ENCODE measurements at places on chromosomes 7 and 10. TPM values are rescaled to one million over a fixed set of nuclear protein-coding genes. Genes with fewer than 3 reads are reported as not detected.

DNA sequence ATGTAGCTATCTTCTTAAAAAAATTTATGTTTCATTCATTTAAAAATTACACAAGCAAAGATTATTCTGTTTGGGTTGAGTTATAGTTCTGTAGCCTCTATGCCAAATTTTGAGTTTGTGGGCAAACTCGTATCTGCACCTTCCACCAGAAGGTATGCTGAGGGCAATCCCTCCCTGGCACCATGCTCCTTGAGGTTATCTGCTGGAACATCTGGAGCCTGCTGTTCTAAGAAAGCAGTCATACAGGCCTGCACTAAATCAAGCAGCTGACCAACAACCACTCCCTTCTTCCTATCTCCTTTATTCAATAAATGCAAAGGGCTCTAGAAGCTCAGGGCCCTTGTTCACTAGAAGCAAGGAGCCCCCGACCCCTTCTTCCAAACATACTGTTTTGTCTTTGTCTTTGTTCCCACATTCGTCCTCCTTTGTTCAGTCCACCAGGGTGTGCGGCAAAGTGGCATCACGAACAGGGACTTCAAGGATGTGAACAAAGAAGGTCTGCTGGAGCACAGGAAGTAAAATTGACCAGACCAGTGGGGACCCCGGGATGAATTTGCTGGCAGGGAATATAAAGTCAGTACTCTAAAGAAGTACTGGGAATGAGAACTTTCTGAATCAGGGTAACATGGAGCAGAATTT lies 36.4 kb downstream of the OR13A1 start:
- DNase-seq = no peak

DNA sequence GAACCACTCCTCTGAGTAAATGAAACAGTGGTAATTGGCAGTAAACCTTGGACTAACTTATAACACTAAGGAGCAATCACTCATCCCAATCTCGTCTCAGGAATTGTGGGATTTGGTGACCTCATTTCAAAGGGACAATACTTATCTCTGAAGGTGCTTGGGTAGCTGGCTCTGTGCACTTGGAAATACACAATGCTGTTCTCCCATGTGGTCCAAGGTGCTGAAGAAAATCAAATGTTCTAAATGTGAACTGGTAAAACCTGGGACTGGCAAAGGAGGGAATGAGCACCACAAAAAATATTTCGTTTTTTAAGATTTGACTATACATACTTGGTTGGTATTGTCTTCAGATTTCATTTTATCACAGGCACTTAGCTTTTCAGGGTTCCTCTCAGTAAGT lies 1193.0 kb downstream of the SORCS1 start:
- DNase-seq = no peak

DNA sequence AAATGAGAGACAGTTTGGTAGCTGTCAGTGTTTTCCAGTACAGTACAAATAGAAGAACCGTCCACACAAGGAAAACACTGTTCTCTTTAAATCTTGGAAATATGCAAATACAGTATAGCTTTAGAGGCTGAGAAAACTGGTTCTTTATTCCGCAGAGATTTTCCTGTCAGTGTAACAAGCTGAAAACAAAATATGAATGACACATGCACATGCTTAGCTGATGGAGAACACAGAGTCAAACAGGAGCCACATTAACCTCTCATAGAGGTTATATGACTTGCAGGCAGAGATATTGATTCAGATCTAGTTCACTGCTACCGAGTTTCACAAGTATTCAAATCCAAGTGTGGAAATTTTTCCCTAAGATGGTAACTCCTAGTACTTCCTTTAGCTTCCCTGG lies 135.2 kb upstream of the C1QL3 start:
- no peak for DNase-seq

UNC5B gene
- 74.1 TPM for total RNA-seq

GRCh38 chr10:112959207-112959838 lies 9.3 kb downstream of the TCF7L2 start:
- DNase-seq = no peak

C10orf88 gene
- 30.8 TPM for total RNA-seq

DNA sequence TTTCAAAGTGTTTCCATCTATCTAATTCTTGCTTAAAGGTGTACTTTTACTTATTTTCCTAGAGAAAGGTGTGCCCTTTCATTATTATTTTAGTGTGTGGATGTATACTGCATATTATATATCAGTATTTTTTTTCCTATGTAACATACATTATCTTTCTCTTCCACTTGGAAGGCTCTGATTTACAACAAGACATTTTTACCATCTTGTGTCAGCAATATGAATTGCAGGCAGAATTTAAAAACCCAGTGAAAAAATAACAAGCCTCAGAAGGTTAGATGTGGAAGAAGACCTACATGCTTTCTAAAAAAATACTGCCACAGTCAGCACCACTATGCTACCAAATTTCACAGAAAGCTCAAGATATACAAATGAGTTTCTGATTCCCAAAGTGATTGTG lies 327.7 kb upstream of the STEAP1 start:
- DNase-seq = no peak

DNA sequence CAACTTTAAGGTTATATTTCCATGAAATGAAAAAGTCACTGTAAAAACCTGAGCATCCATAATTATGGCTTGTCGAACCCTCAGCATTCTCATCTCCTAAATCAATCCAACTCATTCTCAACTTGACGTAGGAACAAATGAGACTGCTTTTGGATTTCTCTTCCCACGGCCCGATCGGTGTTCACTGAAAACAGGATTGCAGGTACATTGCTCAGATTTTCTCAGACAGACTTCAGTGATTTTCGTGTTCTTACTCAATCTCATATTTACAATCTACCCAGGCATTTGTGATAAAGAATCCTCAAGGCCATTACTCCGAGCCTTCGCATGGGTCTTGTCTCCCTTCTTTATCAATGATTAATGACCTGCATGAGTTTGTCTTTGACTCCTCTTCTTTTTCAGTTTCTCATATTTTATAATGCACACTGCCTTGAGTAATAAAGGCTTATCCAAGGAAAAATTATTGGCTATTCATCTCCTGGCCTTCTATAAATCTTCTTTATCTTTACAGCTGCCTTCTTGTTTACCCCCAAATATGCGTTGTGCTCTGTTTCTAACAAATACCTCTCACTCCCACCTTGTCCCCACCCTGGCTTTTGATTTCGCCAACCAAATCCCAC lies 90.4 kb upstream of the MYO3A start:
- no peak for DNase-seq

FEZF1 gene
- total RNA-seq = not detected

DNA sequence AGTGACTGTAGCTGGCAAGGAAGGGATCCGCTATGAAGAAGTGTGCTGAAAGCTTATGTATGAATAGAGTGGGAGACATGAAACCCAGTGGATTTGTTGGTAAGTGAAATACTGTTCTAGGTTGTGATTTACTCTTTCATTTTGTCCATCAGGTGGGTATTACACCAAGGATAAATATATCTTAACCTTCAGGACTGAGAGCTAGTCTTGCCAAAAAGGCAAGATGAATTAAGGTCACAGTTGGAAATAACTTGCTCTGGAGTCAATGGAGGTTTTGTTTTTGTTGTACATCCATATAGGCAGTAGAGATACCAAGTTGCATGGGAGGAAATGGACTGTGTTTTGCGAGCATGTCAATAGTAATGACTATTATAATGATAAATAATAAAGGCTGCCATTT lies 190.6 kb downstream of the TMEM178B start:
- DNase-seq = no peak

SPDYE2 gene
- not detected for total RNA-seq

DNA sequence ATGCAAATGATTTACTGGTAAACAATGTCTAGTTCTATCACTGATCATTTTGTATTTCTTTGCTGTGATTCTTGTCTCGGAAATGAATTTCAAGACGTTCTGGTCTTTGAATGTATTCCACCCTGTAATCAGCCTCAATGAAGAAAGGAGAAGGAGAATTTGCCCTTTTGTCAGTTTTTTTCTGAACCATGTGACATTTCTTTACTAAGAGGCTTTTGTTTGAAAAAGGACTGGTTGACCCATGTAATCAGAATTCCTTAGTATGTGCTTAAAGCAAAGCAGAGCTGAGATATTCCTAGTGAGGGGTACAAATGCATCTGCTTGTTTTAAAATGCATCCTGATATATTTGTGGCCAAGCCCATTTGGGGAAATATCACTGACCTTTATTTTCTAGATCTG lies 581.6 kb downstream of the ETV1 start:
- DNase-seq = no peak

- DNase-seq = no peak
These were observed 2.1 kb downstream of the CADPS2 start for GRCh38 chr7:122884186-122884585.

GRCh38 chr7:150447966-150448788 lies 2.3 kb upstream of the GIMAP8 start:
- DNase-seq = no peak

DNA sequence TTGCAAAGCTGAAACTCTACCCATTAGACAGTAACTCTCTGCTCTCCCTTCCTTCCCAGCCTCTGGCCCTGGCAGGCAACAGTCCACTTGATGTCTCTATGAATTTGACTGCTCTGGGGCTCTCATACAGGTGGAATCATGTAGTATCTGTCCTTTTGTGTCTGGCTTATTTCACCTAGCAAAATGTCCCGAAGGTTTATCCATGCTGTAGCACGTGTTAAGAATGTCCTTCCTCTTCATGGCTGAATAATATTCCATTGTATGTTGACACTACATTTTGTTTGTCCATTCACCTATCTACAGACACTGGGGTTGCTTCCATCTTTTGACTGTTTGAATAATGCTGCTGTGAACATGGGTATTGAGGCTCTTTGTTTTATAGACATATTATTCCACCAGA lies 128.9 kb downstream of the EGFR start:
- DNase-seq = no peak

ZP3 gene
- 3.0 TPM for total RNA-seq

DNA sequence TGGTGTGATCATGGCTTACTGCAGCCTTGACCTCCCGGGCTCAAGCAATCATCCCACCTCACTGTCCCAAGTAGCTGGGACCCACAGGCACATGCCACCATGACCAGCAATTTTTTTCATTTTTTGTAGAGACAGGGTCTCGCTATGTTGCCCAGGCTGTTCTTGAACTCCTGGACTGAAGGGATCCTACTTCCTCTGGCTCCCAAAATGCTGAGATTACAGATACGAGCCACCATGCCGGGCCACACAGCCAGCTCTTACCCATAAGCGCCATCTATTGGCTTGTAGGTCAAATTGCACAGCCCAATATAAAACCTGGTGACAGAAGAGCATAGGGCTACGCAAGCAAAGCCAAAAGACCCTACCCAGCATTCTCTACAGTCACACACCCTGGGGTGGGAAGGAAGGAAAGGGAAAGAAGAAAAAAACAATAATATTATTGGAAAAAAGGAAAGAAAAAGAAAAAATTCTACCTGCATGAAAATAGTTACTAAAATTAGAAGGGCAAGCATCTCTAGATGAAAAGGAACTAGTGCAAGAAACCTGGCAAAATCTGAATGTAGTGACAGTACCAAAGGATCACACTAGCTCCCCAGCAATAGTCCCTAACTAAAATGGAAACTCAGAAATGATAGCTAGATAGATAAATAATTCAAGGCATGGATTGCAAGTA lies 29.4 kb upstream of the AMPH start:
- DNase-seq = peak; percentile 18

- DNase-seq = no peak
These were observed 336.4 kb downstream of the NRG3 start for GRCh38 chr10:82211346-82211745.
